ENCODE measurements at places on chromosomes 12 and 14.

GRCh38 chr12:130655010-130655409 lies 61.1 kb downstream of the RIMBP2 start:
- DNase-seq = no peak

- DNase-seq = peak; percentile 95
These were observed at the start of the genes PPP2R3C and PRORP for GRCh38 chr14:35121887-35122695. Gene PPP2R3C (minus strand): TSS chr14:35121990. CDS start chr14:35121959, 31 bp downstream. Gene PRORP (plus strand): TSS chr14:35122552. CDS start chr14:35123246, 694 bp downstream.

DNA sequence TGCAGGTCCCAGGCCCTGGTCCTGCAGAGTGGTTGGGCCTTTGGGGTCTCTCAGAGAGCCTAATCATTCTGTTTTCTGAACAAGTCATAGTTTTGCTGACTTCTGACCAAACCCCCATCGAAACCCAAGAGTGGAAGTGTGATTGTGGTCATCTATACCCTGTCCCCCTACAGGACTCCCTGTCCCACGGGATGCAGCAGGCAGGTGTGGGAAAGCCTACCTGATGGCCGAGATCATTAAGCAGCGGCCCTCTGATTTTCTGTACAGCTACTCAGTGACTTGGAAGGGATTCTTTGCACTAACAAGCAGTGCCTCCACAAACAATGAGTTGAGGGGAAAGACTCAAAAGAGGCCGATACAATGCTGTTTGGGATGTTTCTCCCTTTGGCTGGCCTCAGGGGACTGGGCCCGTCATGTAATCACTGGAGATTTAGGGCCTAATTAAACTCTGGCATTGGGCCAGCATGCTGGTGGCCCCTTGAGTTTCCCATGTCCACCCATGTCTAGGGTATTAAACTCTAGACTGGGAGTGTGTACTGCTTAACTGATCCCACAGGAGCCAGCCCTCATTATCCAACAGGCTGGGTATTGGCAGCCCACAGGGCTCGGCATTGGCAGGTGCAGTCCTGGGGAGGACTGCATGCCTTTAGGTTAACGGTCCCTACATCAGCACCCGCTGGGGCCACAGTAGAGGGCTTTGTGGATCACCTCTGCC lies 192.8 kb downstream of the ZFP36L1 start:
- DNase-seq = no peak

GRCh38 chr14:77281852-77282410 lies 10.9 kb upstream of the NGB start:
- DNase-seq = no peak

DNA sequence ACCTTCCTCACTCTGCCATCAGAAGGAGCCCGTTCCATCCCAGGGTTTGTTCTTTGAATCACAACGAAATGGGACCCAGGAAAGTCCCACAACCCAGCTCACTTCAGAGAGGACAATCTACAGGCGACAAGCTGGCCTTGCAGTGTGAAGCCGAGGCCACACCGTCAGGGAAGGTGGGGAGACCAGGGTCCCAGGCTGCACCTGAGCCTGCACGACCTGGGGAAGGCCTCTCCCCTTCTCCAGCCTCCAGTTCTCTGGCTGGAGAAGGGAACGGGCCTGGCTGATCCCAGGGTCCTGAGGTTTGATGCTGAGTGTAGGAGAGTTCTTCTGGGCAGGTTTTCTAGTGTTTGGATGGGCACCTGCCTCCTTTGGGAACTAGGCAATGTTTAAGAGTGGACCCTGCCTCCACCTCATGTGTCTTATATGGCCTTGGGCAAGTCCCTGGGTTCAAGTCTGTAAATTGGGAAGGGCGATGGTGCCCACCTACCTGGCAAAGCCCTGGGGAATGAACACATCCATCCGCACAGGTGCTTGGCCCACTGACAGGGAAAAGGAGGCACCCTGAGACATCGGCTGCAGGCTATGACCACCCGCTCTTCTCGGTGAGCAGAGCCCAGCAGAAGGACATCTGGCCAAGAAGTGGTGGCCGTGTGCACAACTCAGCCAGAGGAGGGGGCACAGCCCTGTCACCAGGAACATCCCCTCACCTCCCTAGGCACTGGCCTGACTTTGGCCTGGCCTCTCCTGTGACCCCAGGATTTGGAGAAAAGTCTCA lies 77.9 kb upstream of the BCL11B start:
- no peak for DNase-seq
